Activated T-helper 1 cell treated with anti-CD3 and anti-CD28 coated beads, Interleukin-12 subunit alpha, Interleukin-12 subunit beta, Interleukin-2, Interleukin-4 antibody, amounts not matched to agents 30 ng/mL and 10 ng/mL and 1 ng/mL, durations not matched to agents 14 hours and 24 hours and 36 hours (primary cell): ENCODE measurements at places on chromosomes 5 and 9.

GRCh38 chr5:167864801-167865200 lies 426.6 kb upstream of the WWC1 start:
- no peak for DNase-seq

DNA sequence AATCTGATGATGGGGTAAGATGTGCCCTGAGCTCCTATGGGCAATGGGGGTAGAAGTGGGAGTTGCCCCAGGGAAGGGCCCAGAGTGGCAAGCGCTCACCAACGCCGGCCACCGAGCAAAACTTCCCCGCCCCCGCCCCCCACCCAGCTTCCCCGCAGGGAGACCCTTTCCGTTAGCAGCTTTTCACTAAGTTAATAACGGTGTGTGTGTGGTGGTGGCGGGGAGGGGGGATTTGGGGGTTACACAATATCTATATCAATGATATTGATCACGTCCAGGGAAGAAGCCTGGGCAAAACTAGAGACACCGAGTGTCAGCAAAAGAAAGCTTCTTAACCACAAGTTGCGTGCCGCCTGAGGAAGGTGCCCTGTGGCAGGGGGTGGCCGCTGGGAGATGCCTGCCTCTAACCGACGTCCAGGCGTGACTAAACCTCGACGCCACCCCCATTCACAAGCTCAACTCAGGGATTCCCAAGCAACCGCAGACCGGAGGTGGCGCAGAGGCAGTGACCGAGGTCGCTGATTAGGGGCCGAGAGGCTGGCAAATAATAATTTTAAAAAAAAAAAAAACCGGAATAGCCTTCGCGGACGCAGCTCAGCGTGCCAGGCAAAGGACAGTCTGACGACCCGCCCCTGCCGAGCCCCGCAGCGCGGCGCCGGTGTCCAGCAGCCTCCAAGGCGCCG lies 222.6 kb downstream of the MEF2C start:
- DNase-seq = no peak

- DNase-seq = no peak
Observed at GRCh38 chr5:81639556-81639955, 111.3 kb downstream of the SSBP2 start.

- DNase-seq = no peak
Observed at GRCh38 chr9:95776176-95776575, 99.3 kb upstream of the ERCC6L2 start.

GRCh38 chr9:82491604-82492003 lies 503.0 kb downstream of the SPATA31D1 start:
- DNase-seq = no peak

- DNase-seq = no peak
Observed at GRCh38 chr5:16152601-16153568, 26.7 kb downstream of the MARCHF11 start.

DNA sequence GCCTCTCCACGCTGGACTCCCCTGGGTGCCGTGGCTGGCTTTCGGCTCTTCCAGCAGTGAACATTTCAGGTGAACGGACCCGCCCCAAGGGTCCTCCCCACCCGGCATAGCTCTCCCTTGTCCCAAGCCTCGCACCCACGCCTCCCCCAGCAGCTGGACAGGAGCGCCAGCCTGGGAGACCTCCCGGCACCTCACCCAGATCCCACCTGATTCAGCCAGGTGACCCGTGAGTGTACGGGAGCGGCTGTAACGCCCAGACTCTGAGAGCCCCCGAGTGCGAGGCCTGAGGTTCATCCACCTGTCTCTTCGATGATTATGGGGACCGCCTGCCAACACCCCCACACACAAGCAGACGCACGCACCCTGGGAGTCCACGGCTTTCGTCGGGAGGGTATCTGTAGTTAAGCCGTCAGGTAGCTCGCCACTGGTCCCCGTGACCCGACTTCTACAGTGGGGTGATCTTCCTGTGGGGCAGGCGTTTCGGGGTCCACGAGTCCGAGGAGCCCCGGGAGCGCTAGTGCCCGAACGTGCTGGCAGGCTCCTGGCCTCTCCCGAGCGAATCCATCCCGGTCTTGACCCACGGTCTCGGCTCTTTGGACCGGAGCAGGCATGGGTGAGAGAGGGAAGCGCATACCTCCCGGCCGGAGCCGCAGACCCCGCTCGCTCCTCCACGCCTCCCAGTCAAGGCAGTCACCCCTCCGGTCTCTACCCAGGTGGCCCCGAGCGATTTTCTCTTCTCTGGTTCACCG lies 14.9 kb downstream of the TRIM7 start:
- peak; percentile 20 for DNase-seq

GRCh38 chr5:34043099-34043876 lies at the start of gene C1QTNF3:
Gene C1QTNF3 (minus strand): TSS chr5:34043213. CDS start chr5:34043125, 88 bp downstream.
- no peak for DNase-seq

DNA sequence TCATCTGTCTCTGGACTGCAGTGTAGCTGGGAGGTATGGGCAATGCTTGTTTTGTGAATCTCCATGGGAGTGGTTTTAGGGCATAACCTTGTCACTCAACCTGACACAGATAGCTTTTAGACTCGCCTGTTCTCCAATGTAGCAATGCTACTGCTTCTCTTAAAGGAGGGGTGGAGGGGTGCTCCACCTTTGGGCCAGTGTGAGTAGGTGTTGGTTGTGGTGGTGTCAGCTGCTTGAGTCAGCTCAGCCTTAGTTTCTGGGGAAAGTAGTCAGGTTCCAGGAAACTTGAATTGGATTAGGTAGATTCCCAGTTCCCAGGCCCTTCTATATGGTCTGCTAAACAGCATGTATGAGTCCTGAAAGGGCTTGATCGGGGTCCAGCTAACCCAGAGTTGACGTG lies 91.1 kb upstream of the PLPPR1 start:
- DNase-seq = no peak

DNA sequence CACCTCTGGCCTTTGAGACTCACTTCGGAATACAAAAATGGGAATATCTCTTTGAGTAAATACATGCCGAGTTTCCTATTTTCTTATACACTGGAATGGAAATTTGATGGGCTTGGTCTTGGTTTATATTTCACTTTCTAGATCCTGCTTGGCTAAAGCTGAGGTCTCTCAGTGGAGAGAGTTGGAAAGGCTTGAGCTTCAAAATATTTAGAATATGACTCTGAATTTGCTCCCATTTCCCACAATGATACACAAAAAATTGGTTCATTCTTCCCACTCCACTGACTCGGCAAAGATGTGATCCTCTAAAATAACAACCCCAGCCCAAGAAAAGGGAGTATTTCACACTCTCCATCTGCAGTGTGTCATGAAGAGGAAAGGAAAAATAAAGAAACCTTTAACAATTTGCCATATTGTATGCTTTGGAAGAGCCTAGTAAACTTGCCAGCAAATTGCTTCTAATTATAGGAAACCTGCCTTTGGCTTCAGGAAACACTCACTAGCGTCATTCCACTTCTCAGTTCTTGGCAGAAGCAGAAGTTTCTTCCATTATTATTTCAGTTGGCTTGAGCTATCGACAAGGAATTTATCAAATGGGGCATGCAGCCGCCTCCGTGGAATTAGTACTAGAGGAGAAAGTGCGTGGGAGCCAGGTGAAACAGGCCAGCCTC lies 302.9 kb downstream of the NSG2 start:
- DNase-seq = no peak

DNA sequence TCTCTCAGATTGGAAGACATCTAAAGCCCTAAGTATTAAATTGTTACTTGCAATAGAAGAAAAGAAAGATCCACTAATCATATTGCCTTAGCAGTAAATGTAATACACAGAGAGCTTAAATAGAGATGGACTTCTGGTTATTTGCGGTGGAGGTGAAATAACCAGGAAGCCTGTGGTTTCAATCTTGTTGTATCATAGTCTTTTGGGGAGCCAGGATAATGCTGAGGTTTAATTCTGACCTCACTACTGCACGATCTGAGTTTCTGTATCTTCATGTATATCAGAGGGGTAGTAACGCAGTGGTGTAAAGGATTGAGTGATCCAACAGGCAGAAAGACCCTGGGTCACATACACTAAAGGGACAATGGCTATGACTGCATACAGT lies 71.7 kb downstream of the ANKRD55 start:
- no peak for DNase-seq

- DNase-seq = no peak
Observed at GRCh38 chr9:130474106-130474505, 29.3 kb downstream of the ASS1 start.
